ENCODE measurements at places on chromosomes 3 and 15. TPM values are rescaled to one million over a fixed set of nuclear protein-coding genes. Genes with fewer than 3 reads are reported as not detected.

DNA sequence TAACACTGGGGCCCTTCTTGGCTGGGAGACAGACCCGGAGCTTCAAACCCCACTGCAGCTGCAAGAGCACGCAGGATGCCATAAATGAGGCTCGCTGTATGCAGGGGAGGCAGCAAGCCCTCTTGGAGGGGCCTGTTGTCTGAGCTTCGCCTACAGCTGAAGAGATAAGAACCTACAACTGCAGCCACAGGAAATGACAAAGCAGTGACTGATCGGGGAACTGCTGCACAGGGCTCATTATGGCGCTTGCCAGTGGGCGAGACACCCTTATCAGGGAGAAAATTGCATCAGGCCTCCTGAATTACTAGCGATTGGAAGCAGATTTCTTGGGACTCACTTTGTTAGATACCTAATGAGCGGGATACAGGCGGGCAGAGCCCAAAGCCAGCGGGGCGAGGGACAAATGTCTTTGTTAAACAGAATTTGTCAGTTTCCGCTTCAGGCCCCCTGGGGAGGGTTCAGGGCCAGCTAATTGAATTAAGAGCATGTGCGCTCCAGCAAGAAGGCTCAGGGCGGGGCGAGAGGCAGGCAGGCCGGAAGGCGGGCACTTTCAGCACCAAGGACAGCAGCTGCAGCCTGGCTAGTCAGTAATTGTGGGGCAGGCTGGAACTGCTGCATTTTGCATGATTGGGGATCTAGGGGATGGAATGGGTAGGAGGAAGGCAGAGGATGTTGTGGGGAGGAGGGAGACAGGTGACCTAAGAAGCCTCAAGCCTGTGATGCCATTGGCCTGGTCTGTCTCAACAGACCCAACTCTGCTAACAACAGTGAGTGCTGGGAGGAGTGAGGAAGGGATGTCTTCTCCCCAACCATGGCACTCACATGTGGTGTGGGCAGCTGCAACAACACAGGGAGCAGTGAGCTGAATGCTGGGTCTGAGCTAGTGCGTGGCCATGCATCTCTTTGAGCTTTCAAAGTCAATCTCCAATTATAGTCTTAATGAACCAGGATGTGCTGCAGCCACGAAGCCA, 55.3 kb downstream of the CCDC33 start:
- DNase-seq = peak; percentile 49

DNA sequence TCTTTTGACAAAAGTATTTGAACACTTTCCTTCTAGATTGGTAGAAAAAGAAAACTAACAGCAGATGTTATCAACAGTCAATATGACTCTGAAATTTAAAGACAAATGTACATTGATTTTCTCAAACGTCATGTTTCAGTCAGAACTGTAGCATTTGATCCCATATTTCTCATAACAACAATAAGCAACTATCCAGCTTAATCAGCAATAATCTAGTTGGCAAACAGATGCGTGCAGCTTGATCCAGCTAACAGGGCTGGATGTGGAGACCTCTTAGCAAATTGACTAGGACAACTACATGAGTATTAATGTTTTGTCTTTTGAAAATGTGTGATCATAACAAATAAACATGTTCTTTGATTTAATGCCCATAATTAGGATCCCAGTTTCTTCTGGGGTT, 94.0 kb upstream of the STT3B start:
- no peak for DNase-seq

GRCh38 chr15:35768949-35769348, 223.0 kb upstream of the DPH6 start:
- DNase-seq = no peak

Gene ANKUB1
- not detected for polyA plus RNA-seq

DNA sequence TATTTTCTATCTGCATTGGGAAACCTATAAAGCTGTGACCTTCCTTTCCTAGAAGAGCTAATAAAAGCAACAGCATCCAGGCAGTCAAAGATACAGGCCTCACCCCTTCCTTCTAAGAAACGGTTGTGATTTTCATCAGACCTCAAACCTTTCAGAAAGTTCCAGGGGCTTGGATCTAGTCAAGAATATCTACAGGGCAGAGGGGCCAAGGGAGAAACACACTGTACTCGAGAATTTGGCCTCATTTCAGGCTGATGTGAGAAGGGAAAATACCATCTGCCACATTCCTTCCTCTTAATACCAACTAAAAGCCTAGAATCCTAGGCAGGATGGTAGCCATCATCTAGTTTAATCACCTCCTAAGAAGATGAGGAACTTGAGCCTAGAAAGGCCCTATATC, 24.5 kb upstream of the BCL6 start:
- no peak for DNase-seq

DNA sequence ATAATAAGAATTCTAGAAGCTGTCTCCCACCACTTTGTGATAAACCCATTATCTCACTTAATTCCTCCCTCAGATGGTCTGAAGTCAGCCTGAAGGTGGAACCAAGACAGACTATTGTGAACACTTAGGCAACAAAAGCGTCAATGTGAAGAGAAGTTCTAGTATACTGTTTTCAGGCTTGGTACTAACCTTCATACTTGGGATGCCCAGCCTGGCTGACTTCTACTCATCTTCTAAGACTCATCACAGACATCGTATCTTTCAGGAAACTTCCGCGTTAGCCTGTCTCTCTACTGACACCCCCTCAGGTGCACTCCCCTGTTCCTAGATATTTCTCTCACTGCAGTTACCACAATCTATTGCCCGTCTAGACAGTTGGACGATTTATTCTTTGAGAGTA, 201.2 kb downstream of the SATB1 start:
- no peak for DNase-seq

Gene PRC1
- 32.5 TPM for polyA plus RNA-seq

Gene SAMMSON
- polyA plus RNA-seq = not detected

Gene CHD2
- 57.2 TPM for polyA plus RNA-seq

DNA sequence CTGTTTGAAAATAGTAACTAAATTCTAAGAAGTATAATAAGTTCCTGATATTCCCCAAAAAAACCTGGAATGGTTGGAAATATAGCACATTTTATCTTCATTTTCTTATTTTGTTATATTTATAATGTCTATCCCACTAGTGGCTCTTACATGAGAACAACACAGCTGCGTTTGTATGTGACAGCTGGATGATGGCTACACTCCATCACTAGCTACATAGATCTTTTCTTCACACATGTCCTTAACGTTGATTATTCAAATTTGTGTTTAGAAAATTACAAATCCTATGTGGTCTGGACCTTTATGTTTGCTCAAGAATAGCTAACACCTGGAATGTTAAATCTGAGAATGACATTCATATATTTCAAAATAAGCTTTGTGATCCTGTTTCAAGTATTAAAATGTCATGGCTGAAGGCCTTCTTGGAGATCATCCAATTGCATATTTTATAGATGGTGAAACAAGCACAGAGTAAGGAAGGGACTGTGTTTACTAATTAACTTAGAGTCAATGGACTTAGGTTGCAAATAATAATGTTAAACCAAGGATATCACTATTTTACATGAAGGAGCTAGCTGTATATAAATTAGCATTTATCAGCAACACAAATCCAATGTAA, 60.8 kb downstream of the ATP13A5 start:
- DNase-seq = no peak
